Retinal pigment epithelial cell (primary cell): ENCODE measurements at places on chromosomes 16 and 17.

DNA sequence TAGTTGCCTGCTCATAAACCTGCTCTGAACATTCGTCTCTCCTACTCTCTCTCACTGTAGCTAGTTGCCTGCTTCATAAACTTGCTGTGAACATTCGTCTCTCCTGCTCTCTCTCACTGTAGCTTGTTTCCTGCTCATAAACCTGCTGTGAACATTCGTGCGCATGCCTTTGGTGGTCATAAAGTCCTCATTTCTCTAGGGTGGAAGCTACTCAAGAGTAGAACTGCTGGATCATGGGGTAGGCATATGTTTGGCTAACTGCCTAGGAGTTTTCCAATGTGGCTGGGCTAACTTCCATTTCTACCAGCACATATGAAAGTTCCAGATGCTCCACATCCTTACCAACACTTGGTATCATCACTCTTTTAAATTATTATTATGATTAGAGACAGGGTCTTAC, 174.6 kb upstream of the RPH3AL start:
- DNase-seq: no peak

DNA sequence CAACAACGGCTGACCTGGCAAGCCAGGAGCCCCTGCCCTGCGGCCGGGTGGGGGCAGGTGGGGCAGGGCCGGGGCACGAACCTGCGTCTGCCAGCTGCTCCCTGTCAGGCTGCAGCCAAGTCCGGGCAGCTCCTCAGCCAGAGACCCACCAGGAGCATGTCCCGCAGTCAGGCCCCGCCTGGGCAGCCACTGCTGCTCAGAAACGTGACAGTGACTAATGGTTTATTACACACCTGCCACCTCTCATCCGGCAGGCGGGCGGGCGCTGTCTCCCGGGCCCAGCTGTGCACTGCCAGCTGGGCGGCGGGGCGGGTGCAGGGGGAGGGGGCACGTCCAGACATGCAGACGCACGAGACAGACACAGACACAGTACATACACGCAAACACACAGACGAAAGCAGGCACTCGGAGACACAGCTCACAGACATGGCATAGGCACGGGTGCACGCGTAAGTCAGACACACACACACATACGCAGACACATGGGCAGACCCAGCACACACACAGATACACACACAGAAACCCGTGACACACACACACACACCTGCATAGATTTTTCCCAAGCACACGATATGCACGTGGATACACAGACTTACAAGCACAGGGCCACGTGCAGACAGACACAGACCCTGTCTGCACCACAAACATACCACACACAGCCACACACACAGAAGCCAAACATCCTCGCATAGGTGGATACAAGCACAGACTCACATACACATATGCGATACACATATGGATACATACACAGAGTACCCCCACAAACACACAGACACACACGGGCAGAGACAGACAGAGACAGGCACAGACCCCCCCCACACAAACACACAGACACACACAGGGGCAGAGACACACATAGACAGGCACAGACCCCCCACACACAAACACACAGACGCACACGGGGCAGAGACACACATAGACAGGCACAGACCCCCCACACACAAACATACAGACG, 248.3 kb upstream of the CIBAR2 start:
- no peak for DNase-seq

GRCh38 chr16:3494386-3494973, 809 bp downstream of the C16orf90 start:
- no peak for DNase-seq

- no peak for DNase-seq
Measured at GRCh38 chr16:73290258-73290657, 242.3 kb upstream of the ZFHX3 start.

DNA sequence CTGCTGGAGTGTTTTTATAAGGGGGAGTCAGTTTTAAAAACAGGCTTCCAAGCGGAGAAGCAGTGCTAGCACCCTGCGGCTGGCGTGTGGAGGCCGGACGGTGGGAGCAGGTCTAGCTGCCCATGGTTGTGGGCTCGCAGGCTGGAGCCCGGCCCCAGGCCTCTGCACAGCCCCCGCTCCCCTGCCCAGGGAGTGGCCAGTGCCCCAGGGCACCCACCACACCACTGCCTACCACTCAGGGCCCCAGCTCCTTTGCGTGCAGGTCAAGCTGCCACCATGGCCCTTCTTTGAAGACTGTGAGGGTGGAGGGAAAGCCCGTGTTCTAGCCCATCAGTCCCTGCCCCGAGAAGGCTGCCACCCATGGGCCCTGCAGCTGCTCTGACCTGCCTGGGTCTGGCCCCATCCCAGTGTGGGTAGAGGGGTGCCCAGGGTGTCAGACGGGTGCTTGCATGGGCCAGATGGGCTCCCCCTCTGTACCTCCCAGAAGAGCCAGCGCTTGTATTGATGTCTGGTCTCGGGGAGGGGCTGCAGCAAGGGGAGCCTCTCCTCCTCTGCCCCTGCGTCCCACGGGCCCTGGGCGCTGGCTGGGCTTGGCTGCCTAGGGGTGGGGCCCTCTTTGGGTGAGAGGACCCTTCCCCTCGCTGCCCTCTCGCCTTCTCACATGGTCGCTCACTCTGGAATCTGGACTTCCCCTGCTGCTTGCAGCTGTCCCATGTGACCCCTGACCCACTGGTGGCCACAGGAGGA, 1.5 kb upstream of the NUDT16L1 start:
- no peak for DNase-seq
